ENCODE measurements at places on chromosomes 2 and 18. TPM values are rescaled to one million over a fixed set of nuclear protein-coding genes. Genes with fewer than 3 reads are reported as not detected.

DNA sequence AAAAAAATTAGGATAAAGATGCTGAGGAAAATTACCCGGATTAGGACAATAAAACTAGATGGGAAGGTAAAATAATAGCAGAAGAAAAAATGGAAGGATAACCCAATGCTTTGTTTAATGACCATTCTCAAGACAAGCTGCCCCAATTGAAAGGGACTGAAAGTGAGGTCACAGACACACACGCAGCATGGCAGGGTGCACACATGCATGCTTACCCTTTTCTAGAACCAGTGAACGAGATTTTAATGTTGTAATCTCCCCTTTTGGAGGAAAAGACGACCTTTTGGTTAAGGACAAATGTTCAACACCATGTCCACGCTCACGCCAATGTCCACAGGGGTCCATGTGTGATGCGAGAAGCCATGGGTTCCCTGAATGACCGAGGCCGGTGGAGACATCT lies 70.9 kb downstream of the DDX1 start:
- no peak for DNase-seq

DNA sequence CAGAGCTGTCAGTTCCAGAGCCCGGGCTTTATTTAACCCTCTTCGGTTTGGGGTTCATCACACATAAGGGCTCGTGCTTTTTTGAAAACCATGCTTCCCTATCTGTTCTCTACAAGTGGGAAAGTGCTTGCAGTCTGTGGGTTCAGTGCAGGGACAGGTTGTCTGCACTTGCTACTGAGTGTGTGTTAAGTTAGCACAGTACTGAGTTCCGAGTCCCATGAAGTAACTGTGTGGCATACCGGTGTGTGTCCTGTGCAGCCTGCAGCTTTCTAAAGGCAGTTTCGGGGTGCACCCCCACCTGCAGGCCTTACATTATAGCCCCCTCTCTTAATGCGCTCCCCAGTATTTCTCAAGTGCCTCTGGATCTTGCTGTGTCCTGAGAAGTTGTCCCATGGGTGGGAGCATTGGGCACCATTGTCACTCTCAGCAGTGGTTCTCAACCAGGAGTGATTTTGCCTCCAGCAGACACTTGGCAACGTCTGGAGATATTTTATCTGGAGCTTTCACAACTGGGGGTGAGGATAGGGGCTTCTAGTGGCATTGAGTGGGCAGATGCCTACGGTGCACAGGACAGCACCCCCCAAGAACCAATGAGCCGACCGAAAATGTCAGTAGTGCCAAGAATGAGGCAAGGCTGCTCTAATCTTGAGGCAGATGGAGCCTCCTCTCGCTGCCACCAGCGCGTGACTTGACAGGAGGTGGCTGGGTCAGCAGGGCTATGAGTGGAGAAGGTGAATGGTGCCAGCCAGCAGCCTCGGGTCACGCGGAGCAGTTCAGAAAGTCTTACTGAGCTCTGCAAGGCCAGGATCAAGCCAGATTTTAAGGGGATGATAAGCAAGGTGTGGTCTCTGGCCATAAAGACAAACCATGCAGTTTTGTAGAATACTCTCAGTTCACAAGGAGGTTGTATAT lies 152.2 kb downstream of the SMAD7 start:
- no peak for DNase-seq

Gene CERS6
- 57.1 TPM for total RNA-seq

GRCh38 chr2:33134086-33134771 lies 187.5 kb downstream of the LTBP1 start:
- no peak for DNase-seq

GRCh38 chr18:5150894-5151293 lies 46.2 kb downstream of the AKAIN1 start:
- DNase-seq: no peak

Gene MC5R
- not detected for total RNA-seq

Data from NCI-H460 (cell line).